ENCODE measurements at places on chromosomes 13 and 19.

- no peak for DNase-seq
These were observed 971 bp downstream of the FOSB start for GRCh38 chr19:45468803-45469131.

- no peak for DNase-seq
These were observed 26.6 kb downstream of the DNAJC3 start for GRCh38 chr13:95703576-95703975.

GRCh38 chr13:51451467-51452360 is 1.1 kb downstream of the INTS6 start:
- DNase-seq: peak; percentile 56

DNA sequence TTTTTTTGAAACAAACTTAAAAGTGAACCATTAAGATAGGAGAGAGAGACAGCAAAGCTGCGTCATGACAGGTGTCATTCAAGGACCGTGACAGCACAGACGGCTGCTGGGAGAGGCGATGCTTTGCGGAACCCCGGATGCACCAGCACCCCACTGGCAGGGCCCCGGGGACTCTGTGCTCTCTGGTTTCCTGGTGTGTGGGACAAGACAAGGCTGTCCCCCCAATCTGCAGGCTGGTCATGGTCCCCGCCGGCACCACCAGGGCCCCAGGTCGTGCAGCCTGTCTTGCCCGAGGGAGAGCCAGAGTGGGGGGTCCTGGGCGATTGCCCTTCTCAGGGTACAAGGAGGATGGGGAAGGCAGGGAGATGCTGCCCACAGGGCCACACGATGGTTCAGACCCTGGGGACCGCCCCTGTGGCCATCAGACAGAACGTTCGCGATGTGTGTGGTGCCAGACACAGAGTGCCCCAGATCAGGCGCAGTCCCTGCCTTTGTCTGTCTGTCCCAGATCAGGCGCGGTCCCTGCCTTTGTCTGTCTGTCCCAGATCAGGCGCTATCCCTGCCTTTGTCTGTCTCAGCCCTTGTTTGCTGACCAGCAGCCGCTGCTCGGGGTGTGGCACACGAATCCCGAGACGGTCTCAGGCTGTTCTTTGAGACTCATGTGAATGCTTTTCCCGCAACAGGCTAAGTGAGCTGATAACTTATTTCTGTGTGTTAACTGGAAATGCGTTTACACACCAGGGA is 36.1 kb downstream of the ADPRHL1 start:
- no peak for DNase-seq

GRCh38 chr13:73079359-73079758 is 20.6 kb downstream of the KLF5 start:
- no peak for DNase-seq

GRCh38 chr19:45049073-45049736 is 10.4 kb downstream of the CLASRP start:
- DNase-seq: peak; percentile 83

GRCh38 chr13:33312150-33312860 is 26.8 kb upstream of the STARD13 start:
- DNase-seq: peak; percentile 36

- no peak for DNase-seq
These were observed 40.0 kb downstream of the COL4A1 start for GRCh38 chr13:110266983-110267382.

DNA sequence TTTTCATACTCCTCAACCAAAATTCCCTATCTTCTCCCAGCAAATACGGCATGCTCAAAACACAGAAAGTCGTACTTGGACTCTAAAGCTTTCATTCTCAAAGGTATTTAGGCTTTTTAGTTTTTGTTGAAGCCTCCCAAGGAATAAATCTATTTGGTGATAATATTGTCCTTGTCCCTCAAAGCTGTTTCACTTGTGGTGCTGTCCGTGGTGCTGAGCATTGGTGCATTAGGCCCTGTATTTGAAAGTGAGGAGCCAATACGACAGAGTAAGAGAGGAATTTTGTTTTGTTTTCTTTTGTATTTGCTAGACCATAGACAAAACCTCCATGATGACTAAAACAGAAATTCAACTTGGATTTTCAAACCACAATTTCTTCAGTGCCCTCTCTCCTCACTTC is 3.2 kb upstream of the LGALS13 start:
- peak; percentile 23 for DNase-seq

GRCh38 chr19:15820646-15821045 is 5.2 kb upstream of the OR10H1 start:
- no peak for DNase-seq

DNA sequence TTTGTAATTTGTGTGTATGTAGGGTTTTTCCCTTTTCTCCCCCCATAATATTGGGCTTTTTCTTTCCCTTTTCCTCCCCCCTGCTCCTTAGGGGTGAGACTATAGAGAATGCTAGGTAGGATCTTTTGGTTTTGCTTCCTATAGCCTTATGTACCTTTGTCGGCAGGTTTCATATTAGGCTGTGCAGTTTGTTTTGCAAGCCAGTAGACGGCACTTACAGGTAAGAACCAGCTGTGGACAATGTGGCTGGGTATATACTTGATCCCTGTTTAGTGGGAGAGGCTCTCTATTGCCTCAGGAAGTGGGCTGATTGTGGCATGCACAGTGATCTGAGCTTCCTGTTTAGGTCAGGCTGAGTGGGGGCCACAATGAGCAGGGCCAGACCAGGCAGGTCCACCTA is 359.2 kb upstream of the OBI1 start:
- DNase-seq: peak; percentile 25

DNA sequence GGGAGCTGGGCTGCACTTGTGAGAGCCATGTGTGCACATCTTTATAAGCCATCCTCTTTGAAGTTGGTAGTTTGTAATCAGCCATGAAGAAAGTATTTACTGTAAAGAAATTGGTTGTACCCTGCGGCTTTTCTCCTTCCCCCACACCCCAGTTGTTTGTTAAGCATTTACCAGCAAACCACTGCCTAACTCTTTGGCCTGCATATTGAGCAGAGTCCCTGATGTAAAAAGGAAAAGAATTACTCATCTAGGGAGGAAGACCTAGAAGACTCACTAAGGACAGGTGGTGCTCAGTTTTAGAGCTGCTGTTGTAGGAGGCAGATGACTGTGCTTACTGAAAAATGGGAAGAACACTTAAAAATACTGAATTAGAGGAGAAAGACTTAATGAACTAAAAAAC is 245.3 kb downstream of the PCCA start:
- no peak for DNase-seq

DNA sequence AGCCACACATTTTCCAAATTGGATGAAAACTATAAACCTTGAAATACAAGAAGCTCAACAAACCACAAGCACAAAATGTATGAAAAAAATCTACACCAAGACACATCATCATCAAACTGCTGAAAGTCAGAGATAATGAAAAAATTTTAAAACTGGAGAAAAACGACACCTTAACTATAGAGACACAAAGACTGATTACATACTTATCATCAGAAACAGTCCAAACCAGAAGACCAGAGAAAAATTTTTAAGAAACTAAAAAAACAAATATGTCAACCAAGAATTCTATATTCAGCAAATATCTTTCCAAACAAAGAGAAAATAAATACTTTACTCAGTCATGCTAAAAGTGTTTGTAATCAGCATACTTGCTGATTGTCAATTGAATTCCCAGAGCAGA is 8.5 kb upstream of the ZNF823 start:
- no peak for DNase-seq

DNA sequence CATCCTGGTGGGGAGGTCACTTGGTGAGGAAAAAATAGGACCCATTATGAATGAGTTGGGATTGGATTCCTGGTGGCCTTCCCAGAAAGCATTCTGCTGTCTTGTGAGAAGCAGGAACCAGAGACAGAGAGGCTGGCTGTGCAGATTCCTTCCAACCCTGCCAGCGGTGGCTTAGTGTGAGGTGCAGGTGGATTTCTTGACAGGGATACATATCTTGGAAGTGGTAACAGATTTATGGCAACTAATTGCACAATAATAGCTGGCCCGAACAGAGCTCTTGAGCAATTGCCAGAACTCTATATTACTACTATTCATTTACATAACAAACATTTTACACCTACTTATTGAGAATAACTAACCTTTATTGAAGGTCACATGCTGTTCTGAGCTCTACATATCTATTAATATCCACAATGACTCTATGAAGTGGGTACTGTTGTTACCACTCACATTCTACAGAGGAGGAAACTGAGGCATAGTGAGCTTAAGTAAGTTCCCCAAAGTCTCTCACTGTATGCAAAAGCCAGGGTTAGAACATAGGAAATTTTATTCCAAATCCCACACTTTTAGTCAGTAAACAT is 173.9 kb upstream of the SERP2 start:
- no peak for DNase-seq
